ENCODE measurements at places on chromosomes 7 and 10. TPM values are rescaled to one million over a fixed set of nuclear protein-coding genes. Genes with fewer than 3 reads are reported as not detected.

GRCh38 chr10:93849593-93849992, 44.2 kb upstream of the SLC35G1 start:
- no peak for DNase-seq

Gene CPA5
- polyA plus RNA-seq, result 1.3 TPM

DNA sequence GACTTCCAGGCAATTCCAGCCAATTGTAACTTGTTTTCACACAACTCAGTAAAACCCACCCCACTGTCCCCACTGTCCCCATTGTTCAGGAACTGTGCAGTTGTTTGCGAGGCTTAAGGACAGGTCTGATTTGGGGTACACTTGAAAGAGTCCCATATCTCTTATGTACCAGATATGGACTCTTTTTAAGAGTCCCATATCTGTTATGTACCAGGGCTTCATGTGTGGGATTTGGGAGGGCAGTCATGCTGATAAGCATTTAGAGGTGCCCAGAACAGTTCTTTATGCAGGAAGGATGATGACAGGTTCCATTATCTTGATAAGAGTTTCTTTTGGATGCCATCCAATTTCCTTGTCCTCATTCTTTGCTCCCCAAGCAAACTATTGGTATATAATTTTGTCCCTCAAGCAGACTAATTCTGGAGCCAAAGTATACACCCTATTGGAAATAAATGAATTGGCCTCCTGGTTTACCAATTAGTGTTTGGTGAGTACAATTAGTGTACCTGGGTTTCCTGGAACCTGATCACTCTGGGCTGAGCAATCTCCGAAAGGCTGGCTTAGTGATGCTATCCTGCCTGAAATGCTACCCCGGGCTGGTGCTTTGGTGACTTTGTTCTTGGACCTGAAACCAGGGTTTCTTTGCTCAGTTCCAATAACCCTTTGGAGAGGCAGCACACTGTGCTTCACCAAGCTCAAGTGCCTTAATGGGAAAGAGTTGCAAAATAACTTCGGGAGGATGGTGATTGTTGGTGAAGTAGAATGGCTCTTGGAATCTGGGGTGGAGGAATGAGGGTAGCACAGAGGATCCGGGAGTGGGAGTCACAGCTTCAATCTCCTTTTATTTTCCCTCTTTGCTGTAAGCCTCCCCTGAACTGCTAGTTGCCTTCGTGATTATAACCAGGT, 6.2 kb upstream of the DMBT1 start:
- DNase-seq, result no peak

DNA sequence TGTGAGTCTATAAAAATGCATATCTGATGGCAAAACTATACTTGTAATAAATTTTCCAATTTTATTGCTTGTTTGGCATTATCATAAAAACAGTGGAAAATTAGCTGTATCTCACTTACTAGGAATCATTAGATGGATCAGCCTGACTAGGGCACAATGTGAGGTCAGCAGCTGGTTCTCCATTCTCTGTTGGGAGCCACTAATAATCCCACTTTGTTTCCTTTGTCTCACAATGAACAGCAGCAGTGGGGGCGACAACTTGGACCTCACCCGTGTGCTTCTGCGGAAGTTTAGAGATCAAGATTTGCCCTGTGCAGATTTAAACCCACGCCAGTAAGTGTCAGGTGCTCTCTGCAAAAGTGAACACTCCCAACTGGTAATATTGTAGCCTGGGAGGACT, 295.5 kb downstream of the ABCA13 start:
- no peak for DNase-seq

Data from SK-N-SH (cell line).